ENCODE measurements at places on chromosomes 4 and X. TPM values are rescaled to one million over a fixed set of nuclear protein-coding genes. Genes with fewer than 3 reads are reported as not detected.

Gene PTCHD1
- 1.2 TPM for total RNA-seq

Gene SAGE1
- total RNA-seq: not detected

Gene MAGEA1
- total RNA-seq: not detected

Gene KCNE5
- total RNA-seq: not detected

- DNase-seq: no peak
These were observed 4.5 kb upstream of the RHOXF1 start for GRCh38 chrX:120120223-120120622.

GRCh38 chr4:14871676-14872430 lies 130.4 kb upstream of the CPEB2 start:
- peak; percentile 56 for DNase-seq
